ENCODE measurements at places on chromosomes 13 and 19. TPM values are rescaled to one million over a fixed set of nuclear protein-coding genes. Genes with fewer than 3 reads are reported as not detected.

- DNase-seq, result no peak
- peaks cover 41% of the 10 kb centered on the region for H3K4me1 ChIP-seq
- peak overlapping the region; percentile 74 for H3K27ac ChIP-seq
Measured at GRCh38 chr19:19458110-19458816, 52.8 kb downstream of the GATAD2A start.

DNA sequence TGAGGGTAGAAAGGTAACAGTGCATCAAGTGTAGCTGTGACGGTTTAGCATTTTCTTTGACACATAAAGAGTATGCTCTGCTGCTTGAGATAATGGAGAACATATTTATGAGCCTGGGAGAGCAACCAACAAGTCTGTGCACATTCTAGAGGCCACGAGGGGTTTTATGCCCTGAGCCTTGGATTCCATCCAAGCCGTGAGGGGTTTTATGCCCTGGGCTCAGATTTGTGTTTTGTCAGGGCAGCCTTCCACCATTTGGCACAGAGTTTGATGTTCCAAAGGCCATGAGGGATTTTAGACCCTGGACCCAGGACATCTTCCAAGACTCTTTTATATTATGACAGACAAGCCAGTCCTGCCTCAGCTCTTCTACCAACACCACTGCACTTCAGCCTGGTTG lies 106.4 kb downstream of the ZNF486 start:
- H3K27ac ChIP-seq, result no peak overlapping the region
- H3K36me3 ChIP-seq, result no peaks in the 10 kb centered on the region
- no peaks in the 10 kb centered on the region for H3K27me3 ChIP-seq
- H3K4me3 ChIP-seq, result no peak overlapping the region
- DNase-seq, result no peak
- H3K4me1 ChIP-seq, result no peaks in the 10 kb centered on the region

DNA sequence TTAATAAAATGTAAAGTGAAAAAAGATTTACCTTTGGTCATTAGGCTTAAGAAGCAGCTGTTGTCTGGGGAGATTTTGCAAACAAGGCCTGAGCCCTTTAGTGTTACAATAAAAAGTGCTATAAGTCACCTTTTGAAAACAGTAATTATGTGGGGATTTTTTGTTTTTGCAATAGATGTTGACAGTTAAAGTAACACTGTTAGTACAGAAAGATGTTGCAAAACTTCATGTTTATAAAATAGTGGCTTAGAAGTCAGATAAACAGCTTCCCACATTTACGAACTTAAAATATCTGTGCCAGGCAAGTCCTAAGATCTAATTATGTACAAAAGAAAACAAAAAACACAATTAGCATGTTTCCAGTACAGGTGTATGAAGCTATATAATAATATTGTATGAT lies 138.0 kb upstream of the IRS2 start:
- no peak overlapping the region for H3K27ac ChIP-seq
- no peaks in the 10 kb centered on the region for H3K27me3 ChIP-seq
- no peak overlapping the region for H3K4me3 ChIP-seq
- no peak for DNase-seq

The KLK2 gene
- not detected for total RNA-seq

GRCh38 chr13:20882206-20882605 lies 20.3 kb downstream of the XPO4 start:
- H3K4me3 ChIP-seq, result no peak overlapping the region
- no peak overlapping the region for H3K27ac ChIP-seq
- no peaks in the 10 kb centered on the region for H3K27me3 ChIP-seq
- no peaks in the 10 kb centered on the region for H3K36me3 ChIP-seq

DNA sequence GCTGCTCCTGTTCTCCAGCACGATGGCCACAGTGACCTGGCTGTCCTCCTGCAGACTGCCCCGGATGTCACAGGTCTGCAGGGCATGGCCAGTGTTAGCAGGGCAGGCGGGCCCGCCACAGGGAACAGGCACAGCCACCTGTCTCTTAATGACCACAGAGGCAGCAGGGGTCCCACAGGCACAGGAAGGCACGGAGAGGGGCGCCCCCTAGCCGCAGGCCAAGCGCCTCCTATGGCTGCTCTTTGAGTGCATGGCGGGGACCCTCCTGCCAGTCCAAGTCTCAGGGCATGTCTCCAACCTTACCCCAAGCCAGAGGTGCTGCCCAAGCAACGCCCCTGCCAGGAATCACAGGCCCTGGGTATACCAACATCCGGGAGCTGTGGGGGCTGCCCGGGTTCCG lies 14.1 kb downstream of the IZUMO4 start:
- DNase-seq, result no peak
- H3K27me3 ChIP-seq, result no peaks in the 10 kb centered on the region
- H3K36me3 ChIP-seq, result peaks cover 41% of the 10 kb centered on the region
- no peak overlapping the region for H3K27ac ChIP-seq
- no peak overlapping the region for H3K4me3 ChIP-seq

- no peaks in the 10 kb centered on the region for H3K4me1 ChIP-seq
- H3K27ac ChIP-seq, result no peak overlapping the region
- H3K27me3 ChIP-seq, result no peaks in the 10 kb centered on the region
- H3K4me3 ChIP-seq, result no peak overlapping the region
- no peak for DNase-seq
- H3K36me3 ChIP-seq, result no peaks in the 10 kb centered on the region
Measured at GRCh38 chr13:77034881-77035280, 7.9 kb upstream of the FBXL3 start.

GRCh38 chr13:36813225-36813624 lies 5.8 kb upstream of the RFXAP start:
- no peaks in the 10 kb centered on the region for H3K36me3 ChIP-seq
- DNase-seq, result no peak
- H3K4me1 ChIP-seq, result no peaks in the 10 kb centered on the region
- H3K27ac ChIP-seq, result no peak overlapping the region
- H3K4me3 ChIP-seq, result no peak overlapping the region
- H3K27me3 ChIP-seq, result no peaks in the 10 kb centered on the region

- H3K36me3 ChIP-seq, result no peaks in the 10 kb centered on the region
- no peak for DNase-seq
- H3K27ac ChIP-seq, result no peak overlapping the region
- H3K4me1 ChIP-seq, result no peaks in the 10 kb centered on the region
- no peaks in the 10 kb centered on the region for H3K27me3 ChIP-seq
Measured at GRCh38 chr13:100822871-100823443, 148.4 kb upstream of the TMTC4 start.

GRCh38 chr13:92609376-92609775 lies 617.2 kb upstream of the GPC6 start:
- DNase-seq, result no peak
- H3K4me1 ChIP-seq, result no peaks in the 10 kb centered on the region
- no peaks in the 10 kb centered on the region for H3K36me3 ChIP-seq
- no peak overlapping the region for H3K27ac ChIP-seq
- H3K27me3 ChIP-seq, result no peaks in the 10 kb centered on the region

DNA sequence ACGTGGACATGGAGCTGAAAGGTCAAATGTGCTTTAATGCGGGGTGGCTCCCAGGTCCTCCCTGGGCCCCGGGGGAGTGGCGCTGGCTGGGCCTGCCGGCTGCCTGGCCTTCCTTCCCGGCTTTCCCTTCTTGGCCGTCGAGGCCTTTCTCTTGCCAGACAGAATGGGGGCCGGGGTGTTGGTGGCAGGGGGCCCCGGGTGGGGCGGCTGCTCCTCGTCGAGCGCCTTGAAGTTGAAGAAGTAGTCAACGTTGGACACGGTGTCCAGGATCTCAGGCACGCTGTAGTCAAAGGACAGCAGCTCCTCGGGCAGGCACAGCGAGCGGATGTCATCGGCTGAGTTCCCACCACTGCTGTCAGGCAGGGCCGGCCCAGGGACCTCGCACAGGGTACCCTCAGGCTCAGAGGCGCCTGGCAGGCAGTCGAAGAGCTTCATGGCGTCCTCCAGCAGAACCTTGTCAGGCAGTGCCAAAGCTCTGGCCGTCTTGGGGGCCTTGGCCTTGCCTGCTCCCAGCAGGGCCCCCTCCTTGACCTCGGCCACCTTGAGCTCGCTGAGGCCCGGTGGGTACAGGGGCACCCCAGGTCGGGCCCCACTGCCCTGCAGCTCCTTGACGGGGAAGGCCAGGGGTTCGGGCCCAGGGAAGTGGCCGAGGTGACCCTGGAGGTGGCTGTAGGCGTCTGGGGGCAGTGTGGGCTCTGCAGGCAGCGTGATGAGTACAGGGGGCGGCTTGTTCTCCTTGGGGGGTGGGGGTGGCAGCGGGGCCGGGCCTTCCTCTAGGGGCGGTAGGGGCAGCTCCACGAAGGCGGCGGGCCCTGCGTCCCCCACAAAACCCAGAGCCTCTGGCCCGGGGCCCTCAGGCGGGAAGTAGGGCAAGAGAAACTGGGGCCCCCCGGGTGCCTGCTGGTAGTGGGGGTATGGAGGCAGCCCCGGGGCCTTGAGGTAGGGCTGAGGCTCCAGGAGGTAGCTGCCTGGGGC lies 1.3 kb downstream of the PRR22 start:
- H3K4me1 ChIP-seq, result no peaks in the 10 kb centered on the region
- no peak for DNase-seq
- no peaks in the 10 kb centered on the region for H3K27me3 ChIP-seq
- no peak overlapping the region for H3K4me3 ChIP-seq
- H3K36me3 ChIP-seq, result peaks cover 10% of the 10 kb centered on the region

GRCh38 chr19:30878495-30878894 lies 470.7 kb downstream of the TSHZ3 start:
- H3K36me3 ChIP-seq, result no peaks in the 10 kb centered on the region
- no peak for DNase-seq
- H3K4me1 ChIP-seq, result no peaks in the 10 kb centered on the region
- no peak overlapping the region for H3K27ac ChIP-seq
- H3K4me3 ChIP-seq, result no peak overlapping the region

The KLF2 gene
- 18.7 TPM for total RNA-seq

GRCh38 chr13:30108216-30108912 lies 199.0 kb downstream of the KATNAL1 start:
- H3K27ac ChIP-seq, result peak overlapping the region; percentile 52
- H3K27me3 ChIP-seq, result no peaks in the 10 kb centered on the region
- H3K4me3 ChIP-seq, result no peak overlapping the region
- H3K4me1 ChIP-seq, result peaks cover 3% of the 10 kb centered on the region

DNA sequence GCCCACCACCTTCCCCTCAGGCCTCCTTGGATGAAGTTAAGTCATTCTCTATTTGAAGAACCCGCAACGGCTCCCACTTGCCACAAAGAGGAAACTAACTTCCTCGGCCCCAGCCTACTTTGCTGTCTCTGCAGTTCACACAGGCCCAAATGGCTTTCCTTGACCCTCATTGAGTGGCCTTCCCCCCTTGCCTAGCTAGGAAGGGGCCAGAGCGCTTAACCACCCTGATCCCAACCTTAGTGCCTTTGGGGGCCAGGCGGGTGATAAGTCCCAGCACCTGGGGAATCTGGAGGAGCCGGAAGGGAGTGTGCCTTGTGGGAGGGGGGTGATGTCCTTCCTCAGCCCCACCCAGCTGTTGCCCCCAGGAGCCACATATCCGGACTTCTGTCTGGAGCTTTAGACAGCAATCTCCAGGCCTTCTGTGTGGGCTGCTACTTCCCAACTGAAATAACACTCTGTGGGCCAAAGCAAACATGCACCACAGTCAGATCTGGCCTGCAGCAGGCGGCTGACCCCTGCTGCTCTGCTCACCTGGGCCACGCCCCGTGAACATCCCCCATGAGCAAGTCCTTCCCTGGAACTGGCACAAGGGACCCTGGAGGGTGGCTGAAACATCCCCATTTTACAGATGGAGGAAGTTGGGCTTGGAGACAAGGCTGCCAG lies 10.5 kb downstream of the NECTIN2 start:
- DNase-seq, result no peak
- H3K27me3 ChIP-seq, result no peaks in the 10 kb centered on the region
- no peak overlapping the region for H3K4me3 ChIP-seq
- H3K27ac ChIP-seq, result no peak overlapping the region
- no peaks in the 10 kb centered on the region for H3K36me3 ChIP-seq

Data from colonic mucosa (tissue), 4 donors.